ENCODE measurements at places on chromosomes 12 and 14.

GRCh38 chr14:75299576-75299975 lies 20.9 kb downstream of the FOS start:
- no peak for DNase-seq

GRCh38 chr12:26461776-26462175 lies 266.4 kb downstream of the SSPN start:
- DNase-seq: no peak

DNA sequence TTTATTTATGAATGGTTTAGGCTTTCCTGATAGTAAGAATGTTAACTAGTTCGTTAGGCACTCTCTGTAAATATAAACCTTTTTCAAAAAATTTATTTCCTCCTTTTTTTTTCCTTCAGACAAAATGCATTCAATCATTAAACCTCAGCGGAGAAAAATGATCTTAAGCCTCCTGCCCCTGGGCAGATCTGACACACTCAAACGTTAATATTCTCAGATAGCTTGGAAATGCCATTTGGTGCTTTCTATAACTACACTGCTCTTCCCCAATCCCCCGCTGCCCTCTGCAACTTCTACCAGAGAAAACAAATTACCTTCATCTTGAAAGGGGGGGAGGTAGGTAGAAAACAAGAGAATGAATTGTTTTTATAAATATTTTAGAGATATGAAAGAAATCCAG lies 521.2 kb downstream of the MED13L start:
- DNase-seq: no peak

DNA sequence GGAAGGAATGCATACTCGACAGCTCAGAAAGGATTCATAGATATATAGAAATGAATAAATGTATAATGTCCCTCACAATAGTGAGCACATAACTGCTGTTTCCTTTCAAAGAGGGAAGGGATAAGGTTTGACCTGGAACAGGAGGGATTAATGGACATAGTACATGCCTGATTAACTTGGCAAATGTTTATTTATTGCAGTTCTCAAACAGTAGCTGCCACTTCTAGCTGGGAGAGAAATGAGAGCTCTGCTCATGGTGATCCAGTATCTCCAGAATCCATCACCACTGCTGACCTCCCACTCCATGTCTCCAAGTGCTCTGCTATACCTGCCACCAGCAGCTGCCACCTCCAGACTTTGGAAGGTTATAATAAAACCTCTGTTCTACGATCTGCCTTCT lies 108.1 kb downstream of the LRIG3 start:
- no peak for DNase-seq

DNA sequence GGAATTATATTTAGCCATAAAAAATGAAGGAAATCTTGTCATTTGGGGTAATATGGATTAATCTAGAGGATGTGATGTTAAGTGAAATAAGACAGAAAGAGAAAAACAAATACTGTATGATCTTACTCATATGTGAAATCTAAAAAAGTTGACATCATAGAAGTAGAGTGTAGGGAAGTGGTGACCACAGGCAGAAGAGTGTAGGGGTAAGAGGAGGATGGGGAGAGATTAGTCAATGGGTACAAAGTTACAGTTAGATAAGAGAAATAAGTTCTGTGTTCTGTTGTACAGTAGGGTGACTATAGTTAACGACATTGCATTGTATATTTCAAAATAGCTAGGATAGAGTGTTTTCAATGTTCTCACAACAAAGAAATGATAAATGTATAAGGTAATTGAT lies 87.0 kb downstream of the TSHR start:
- DNase-seq: no peak

DNA sequence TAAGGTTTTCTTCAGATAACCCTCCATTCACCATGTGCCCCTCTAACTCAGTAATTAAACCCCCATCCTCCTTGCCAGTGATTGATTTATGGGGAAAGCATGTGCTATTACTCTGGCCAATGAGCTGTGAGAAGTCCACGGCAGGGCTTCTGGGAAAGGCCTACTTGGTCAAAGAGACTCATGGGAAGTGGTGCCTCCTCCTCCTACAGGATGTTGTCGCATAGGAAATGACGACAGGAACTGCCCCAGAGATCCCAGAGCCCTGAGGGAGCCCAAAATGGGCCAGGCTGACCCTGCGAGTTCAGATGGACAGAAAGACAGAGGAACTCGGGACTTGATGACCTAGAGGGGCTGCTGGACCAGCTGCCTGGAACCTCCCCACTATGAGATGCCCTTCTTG lies 938.1 kb upstream of the TMEM132C start:
- no peak for DNase-seq

DNA sequence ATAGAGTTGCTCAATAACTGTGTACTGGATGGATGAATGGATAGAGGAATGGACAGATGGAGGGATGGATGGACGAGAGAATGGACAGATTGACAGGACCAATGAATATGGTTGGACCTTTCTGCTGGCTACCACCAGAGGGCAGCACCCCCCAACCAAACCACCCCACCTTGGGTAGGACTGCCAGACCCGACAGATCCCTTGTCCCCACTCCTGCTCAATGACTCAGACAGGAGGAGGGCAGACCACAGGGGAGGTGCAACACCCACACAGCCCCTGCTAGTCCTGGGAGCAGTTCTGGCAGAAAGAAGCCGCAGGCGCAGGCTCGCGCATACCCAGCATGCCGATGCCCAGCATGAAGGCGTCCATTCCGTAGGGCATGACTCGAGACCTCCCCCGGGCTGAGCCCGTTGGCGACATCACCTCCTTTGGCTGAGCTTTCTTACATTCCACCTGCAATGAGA lies 12.4 kb downstream of the MSI1 start:
- peak; percentile 12 for DNase-seq

DNA sequence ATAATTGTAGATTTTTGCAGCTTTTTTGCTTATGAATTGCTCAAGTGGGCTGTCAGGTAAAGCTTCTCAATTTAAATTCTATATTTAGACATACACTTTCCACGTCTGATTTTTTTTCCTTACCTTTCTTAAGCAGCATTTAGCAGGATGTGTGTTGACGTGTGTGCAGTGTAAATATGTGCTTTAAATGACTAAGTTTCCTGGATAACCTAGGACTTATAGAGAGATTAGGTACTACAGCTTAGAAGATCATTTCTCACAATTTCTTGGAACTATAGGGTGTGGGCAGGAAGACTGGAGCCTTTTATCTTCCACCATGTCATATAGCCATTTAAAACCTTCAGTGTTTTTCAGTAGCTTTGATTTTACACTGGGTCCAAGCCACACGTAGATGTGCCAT lies 263.5 kb downstream of the NOVA1 start:
- DNase-seq: no peak

DNA sequence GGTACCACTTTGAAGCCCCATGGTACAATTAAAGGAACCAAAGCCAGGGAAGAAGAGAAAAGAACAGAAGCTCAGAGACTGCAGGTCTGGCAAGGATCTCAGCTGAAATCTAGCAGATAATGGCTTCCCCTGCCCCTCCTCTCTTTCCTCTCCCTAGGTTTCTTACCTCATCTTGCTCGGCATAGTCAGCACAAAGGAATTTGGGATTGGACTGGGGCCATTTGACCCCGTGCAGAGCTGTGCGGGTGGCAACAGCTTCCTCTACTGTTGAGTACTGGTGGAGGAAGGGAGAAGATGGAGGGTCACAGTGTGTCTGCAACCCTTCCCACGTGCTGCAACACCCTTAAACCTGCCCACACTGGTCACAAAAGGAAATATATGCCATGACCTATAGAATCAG lies 4.7 kb upstream of the CDH24 start:
- no peak for DNase-seq

GRCh38 chr14:96408608-96409007 lies 16.7 kb downstream of the AK7 start:
- no peak for DNase-seq

DNA sequence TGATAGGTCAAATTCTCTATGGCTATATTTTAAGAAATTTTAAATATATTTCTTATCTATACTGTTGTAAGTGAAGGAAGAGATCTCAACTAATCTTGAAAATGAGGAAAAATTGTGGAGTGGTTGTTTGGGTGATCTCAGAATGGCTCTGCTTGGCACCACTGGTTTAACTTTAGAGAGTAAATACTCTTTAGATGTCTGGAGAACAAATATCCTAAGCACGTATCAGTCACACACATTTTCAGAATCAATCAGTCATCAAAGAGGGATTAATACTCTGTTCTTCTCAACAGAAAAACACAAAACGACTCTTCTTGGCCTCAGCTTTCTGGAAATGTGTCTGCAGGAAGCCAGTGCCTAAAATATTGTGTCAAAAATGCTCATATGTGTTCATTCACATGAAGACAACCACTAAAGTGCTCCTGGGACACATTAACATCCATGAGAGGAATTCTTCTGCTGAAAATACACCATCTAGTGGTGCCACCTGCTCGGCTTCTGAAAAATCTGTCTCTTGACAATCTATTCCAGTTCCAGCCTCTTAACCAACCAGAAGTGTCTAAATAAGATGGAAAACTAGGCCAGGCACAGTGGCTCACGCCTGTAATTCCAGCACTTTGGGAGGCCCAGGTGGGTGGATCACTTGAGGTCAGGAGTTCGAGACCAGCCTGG lies 81.1 kb upstream of the CCDC198 start:
- DNase-seq: no peak

DNA sequence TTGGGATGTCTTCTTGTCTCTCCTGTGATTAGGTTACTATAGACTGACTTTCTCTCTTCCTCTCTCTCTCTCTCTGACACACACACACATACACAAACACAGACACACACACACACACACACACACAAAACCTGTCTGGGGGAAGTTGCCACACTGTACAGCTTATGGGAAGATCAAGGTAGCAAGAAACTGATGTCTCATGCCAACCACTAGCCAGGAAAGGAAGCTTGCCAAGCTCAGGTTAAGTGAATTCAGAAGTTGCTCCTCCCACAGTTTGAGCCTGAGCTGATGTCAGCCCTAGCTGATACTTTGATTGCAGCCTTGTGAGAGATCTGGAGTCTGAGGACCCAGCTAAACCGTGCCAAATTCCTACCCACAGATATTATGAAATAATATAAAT lies 67.1 kb downstream of the PPFIA2 start:
- DNase-seq: no peak

DNA sequence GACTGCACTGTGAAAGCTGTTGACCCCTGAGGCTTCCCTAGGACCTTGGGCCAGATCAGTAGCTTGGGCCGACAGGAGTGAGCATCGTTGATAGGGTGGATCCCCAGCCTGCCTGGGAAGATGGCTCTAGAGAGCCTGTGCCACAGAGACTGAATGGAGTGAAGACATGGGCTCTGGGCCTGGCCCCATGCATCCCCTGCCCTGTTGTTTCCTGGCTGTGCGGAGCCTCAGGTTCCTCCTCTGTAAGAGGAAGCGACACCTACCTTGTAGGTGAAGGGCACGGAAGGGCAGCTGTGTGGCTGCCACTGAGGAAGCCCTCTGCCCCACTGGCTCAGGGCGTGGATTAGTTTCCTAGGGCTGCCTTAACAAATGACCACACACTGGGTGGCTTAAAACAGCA lies 23.9 kb downstream of the PLEKHG3 start:
- no peak for DNase-seq

DNA sequence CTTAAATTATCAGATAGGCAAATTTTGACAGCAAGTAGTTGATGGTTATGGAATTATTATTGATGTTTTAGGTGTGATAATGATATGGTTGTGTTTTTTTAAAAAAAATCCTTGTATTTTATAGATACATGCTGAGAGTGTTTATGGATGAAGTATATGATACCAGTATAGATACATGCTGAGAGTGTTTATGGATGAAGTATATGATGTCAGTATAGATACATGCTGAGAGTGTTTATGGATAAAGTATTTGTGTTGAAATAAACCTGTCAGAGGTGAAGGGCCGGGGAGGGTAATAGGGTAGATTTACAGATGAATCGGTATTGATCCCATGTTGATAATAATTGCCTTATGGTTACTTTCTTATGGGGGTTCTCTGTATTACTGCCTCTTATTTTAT lies 6.0 kb upstream of the RFX4 start:
- no peak for DNase-seq

DNA sequence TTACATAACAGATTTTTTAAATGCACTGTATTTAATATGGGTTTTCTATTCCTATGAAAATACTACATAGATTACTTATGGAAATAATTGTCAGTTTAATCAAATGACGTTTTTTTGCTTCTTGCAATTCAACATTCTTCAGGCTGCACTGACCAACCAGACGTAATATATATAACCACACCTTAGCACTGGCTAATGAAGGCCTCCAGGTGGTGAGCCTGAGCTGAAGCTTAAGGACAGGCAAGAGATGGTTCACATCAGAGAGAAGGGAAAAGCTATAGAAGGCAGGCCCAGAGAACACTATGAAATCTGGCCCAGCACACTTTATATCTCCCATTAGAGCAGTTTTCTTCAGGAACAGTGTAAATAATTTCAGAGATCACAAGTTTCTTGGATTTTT lies 2.8 kb upstream of the MDGA2 start:
- no peak for DNase-seq

- no peak for DNase-seq
Measured at GRCh38 chr12:105843561-105843960, 295.2 kb downstream of the NUAK1 start.

DNA sequence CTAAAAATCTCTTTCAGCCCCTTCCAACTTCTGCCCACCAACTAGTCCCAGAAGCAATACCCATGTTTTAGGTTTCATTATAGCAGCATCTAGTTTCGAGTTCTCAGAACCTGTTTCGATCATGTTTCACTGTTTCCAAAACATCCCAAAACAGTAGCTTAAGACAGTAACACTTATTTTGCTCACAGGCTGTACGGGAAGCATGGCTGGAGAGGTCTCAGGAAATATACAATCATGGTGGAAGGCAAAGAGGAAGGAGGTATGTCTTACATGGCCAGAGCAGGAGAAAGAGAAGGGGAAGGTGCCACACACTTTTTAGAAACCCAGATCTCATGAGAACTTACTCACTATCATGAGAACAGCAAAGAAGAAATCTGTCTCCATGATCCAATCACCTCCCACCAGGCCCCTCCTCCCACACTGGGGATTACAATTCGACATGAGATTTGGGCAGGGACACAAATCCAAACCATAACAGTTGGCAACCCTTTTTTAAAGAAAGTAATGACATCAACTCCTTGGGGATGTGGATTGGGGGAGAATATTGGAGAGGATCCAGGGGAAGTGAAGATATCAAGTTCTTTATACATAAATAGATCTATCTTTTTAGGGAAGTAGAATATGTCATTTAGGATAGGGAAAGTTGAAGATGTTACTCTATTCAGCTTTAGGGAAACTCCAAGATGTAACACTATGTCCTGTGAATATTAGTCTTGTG lies 269.9 kb upstream of the PLEKHG7 start:
- DNase-seq: no peak

All from NCI-H524 treated with DMSO at 0.1 percent for 48 hours (cell line).